ENCODE measurements at places on chromosomes 16 and 17. TPM values are rescaled to one million over a fixed set of nuclear protein-coding genes. Genes with fewer than 3 reads are reported as not detected.

Gene AOC2
- 1.6 TPM for total RNA-seq

DNA sequence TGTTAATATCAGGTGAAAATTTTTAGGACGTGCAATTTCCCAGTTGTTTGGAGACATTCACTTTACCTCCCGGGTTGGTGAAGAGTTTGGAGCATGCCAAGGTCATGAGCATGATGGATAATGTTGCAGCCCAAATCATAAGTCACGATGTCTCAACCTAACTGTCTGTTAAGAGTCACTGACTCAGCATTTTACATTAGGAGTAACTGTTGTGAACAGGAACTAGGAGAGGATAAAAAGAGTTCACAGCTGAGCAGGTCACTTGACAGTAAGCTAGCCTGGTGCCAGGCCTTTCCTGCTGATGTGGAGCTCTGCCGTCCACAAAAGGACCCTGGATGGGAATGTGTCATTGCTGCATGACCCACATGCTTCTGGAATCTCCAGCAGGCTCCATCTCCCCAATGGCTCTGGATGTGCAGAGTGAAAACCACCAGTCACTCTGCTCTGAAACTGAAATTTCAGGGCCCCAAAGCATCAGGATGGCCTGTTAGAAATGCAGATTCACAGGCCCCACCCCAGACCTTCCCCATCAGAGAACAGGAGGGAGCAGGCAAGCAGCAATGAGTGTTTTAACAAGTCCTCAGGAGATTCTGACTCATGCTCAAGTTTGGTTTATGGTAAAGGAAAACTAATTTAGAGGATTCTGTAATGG is 371.6 kb upstream of the MAF start:
- DNase-seq, result no peak

- DNase-seq, result no peak
Measured at GRCh38 chr17:15456496-15456895, 10.9 kb downstream of the CDRT4 start.

- no peak for DNase-seq
Measured at GRCh38 chr16:85965125-85965524, 66.2 kb downstream of the IRF8 start.

- DNase-seq, result no peak
Measured at GRCh38 chr16:82769845-82770244, 143.1 kb downstream of the CDH13 start.

Gene SERPINF2
- total RNA-seq, result 9.8 TPM

Gene NHLRC4
- total RNA-seq, result 0.13 TPM

Gene EFCAB5
- 0.51 TPM for total RNA-seq

- no peak for DNase-seq
Measured at GRCh38 chr17:17551361-17551760, 40.1 kb downstream of the PEMT start.

DNA sequence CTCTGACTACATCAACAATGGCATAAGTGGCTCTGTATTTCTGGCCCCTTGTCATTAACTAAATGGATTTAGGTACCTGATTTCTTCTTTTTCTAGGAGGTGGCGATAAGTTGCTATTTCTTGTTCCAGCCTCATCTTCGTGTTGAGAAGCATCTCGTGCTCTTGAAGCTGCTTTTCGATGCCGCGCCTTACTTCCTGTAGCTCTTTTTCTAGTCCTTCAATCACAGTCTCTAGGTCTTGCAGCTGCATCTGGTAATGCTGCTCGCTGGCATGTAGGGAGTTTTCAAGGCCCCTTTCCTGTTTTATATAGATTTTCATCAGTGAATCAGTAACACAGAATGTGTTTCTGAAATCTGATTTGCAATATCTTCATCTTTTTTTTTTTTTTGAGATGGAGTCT is 5.1 kb downstream of the KRT222 start:
- DNase-seq, result no peak

GRCh38 chr16:82042846-82043245 is 7.8 kb downstream of the HSD17B2 start:
- no peak for DNase-seq

DNA sequence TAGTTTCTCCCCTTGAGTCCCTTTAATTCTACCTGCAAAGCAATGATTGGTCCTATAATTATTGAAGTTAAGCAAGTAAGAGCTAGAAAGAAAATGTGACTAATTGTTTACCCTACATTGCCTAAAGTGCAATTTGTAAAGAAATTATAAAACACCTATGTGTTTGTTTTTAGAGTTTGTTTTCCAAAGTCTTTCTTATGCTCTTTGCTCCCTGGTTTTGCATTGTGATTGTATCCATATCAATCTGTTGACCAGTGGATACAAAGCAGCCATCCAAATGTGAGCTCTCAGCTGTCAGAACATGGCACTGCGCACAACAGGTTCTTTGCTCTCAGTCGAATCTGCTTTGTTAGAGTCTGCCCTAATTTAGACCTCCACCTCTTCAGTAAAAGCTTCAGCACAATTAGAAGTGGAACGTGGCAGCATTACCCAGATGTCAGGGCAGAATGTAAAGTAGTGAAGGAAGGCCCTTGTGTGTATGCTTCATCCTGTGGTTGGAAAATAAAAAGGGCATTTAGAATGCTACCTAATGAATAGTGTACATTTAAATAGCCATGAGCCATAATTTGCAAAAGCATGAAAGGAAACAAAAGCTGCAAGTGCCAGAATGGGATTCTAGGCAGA is 70.5 kb downstream of the AATF start:
- DNase-seq, result no peak

Gene TRIM72
- total RNA-seq, result 0.23 TPM

GRCh38 chr17:69323806-69324205 is 3.1 kb downstream of the ABCA5 start:
- DNase-seq, result no peak

GRCh38 chr16:89015271-89015859 is 38.4 kb upstream of the CBFA2T3 start:
- no peak for DNase-seq

Gene KRTAP4-1
- not detected for total RNA-seq

DNA sequence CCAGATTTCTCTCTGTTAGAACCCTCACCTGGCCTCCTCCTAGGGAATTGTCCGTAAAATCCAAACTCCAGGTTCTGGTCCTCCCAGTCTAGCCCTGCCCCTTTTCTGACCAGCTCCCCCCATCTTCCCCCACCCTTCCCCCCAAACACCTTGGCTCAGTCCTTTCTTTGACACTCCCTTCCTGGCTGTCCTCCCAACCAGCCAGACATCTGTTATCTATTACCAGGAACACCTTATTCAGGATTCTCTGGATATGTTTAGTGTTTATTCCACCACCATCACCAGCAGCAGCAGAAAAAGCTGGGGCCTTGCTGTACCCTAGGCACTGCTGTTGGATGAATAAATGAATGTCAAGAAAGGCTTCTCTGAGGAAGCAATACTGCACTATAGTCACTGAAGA is 4.0 kb upstream of the CMTM3 start:
- DNase-seq, result no peak

Gene TMEM114
- not detected for total RNA-seq

Gene RPRML
- not detected for total RNA-seq

DNA sequence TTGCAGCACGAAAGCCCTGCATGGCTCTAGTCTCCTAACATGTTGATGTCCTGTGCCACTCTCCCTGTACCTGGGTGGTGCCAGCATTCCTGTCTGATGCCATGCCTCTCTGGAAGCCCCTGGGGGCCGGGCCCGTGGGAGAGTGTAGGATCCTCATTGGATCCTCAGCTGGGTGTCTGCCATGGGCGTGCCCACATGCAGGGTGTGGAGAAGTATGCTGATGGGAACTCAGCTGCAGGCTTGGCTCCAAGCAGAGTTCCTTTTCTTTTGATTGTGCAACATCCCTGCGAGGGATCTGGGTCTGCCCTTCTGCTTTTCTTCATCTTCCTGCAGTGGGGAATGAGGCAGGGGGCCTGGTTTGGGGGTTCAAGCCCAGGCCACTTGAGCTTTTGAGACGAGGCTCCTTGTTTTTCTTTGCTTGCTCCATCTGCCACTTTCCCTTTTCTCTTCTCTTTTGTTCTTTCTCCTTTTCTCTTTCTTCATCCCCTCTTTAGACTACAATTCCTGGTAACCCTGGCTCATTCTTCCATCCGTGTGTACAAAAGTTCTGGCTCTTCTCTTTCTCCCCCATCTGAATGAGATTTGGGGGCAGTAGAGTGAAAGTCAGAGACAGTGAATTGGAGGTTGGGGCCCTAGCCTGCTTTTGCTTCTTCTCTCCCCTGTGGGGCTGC is 32.9 kb downstream of the KSR1 start:
- no peak for DNase-seq

DNA sequence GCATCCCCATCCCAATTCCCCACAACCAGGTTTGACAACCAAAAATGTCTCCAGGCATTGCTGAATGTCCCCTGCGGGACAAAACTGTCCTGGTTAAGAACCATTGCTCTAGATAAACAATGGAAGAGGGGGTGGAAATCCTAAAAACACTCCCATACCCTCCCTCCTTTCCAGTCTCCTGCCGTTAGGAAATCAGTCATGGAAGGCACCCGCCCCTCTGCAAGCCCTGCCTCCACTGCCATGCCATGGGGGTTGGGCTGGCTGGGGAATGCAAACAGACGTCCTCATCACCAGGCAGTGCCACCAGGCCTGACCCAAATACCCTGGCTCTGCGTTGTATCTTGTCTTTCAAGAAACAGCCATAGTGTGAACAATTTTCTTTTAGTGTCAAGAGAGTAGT is 57.5 kb downstream of the CYTH1 start:
- DNase-seq, result no peak

Gene TP53TG3F
- not detected for total RNA-seq

DNA sequence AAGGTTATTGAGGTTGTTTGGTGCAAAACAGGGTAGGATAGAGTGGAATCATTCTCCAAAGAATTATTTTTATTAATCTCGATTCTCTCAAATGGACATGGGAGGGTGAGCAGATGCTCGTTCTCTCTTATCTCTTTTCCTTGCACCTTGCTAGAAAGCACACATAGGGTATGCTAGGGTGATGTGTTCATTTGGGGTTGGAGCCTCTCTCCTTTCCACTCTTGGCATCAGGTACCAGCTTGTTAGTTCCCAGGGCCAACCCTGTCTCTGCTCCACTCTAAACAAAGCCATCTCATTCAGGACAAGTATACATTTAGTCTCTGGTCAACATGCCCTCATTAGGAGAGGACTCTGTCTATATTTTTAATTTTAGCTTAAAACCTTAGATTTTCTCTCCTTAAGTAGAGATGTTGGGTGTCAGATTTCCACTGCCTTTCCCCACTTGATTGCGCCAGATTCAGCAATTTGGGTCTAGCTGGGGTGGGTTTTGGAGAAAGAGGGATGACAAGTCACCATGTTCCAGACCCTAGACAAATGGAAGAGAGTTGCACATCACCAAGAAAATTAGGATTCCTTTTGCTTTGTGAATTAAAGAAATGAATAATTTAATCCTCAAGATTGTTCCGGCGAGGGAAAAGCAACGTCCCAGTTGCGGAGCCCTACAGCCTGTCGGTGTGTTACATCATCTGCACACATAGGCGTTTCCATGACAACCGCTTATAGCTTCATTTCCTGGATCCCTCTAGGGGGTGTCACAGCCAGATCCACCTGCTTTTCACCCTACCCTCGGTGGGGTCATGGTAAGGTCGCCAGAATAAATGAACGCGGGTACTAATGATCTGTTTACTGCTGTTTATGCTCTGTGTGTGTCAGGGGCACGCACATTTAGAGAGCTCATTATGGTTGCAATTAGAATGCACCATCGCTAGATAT is 41.6 kb downstream of the SNX11 start:
- no peak for DNase-seq

DNA sequence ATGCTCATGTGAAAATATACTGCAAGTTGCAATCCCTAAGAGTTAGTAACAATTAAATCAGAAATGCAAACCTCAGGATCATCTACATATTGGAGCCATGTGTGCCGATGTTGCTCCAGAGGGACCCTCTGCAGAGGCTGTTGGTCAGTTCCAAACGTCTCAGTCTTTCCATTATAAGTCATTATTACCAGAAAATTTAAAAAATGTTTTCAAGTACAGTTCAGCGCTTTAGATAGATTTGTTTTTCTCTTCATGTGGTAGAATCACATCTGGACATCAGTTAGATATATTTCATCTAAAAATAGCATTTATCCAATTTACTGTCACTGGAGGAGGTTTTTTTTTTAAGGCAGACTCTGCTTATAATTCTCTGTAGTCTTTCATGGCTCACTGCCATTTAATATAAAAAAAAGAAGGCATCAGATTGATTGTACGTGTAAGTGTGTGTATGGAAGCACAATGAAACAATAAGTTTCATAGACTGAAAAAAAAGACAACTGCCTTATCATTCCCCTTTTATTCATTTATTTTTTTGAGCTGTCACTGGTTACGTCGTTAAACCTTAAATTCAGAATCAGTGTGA is 46.1 kb upstream of the MARCHF10 start:
- DNase-seq, result no peak

Gene EVI2A
- not detected for total RNA-seq

Gene KRT31
- not detected for total RNA-seq

Gene SLC6A2
- total RNA-seq, result not detected

DNA sequence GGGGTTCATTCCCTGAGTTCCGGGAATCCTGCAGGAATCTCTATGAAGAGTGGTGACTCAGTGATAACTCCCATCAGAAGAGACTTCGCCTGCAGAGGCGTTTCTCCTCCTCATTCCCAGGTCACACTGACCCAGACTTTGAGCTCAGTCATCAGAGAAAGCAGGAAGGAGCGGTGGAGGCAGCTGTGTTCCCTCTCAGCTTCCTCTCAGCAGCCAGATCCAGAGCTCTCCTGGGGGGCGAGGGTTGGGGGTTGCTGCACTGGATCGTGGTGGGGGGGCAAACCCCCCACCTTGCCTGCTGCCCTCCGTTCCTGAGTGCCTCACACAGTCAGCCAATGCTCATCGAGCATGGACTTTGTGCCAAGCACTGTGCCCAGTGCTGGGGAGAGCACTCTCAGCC is 271.2 kb downstream of the CBLN1 start:
- no peak for DNase-seq

GRCh38 chr16:81706327-81707295 is 72.5 kb upstream of the PLCG2 start:
- DNase-seq, result no peak

- no peak for DNase-seq
Measured at GRCh38 chr16:75942936-75943335, 216.6 kb upstream of the CPHXL start.
